Osteoblast (primary cell): ENCODE measurements at places on chromosomes 1 and 21. TPM values are rescaled to one million over a fixed set of nuclear protein-coding genes. Genes with fewer than 3 reads are reported as not detected.

CPLANE2 gene
- total RNA-seq, result 9.4 and 14.1 TPM in 2 replicates

ATP1A4 gene
- not detected in 2 replicates for total RNA-seq

CHD5 gene
- under 0.01 TPM in 1 of 2 replicates, not detected in the other for total RNA-seq

TNFRSF18 gene
- 0.29 TPM in 1 of 2 replicates, not detected in the other for total RNA-seq

TAL1 gene
- not detected in 2 replicates for total RNA-seq

SEC16B gene
- 2.9 and 3.3 TPM in 2 replicates for total RNA-seq

CHRNB2 gene
- under 0.01 TPM in 1 of 2 replicates, not detected in the other for total RNA-seq

ENAH gene
- 344 and 453 TPM in 2 replicates for total RNA-seq

LCE1C gene
- not detected in 2 replicates for total RNA-seq

NPHS2 gene
- not detected in 2 replicates for total RNA-seq

ZNF593OS gene
- not detected in 2 replicates for total RNA-seq

C1orf210 gene
- total RNA-seq, result not detected in 2 replicates

ERICH3 gene
- total RNA-seq, result not detected in 2 replicates

TNFRSF14 gene
- total RNA-seq, result 29.2 and 36.6 TPM in 2 replicates

GPR25 gene
- not detected in 2 replicates for total RNA-seq

LINGO4 gene
- total RNA-seq, result not detected in 2 replicates

C4BPB gene
- not detected in 2 replicates for total RNA-seq

RHBDL2 gene
- total RNA-seq, result 0.59 and 0.72 TPM in 2 replicates

KCNE2 gene
- not detected in 2 replicates for total RNA-seq

KCNJ10 gene
- total RNA-seq, result not detected in 2 replicates

RAB4A gene
- 19.9 and 20.0 TPM in 2 replicates for total RNA-seq

ERRFI1 gene
- 60.4 and 69.5 TPM in 2 replicates for total RNA-seq
